Stimulated activated CD8-positive, alpha-beta memory T cell treated with anti-CD3 and anti-CD28 coated beads, Interleukin-15, amount 100 ng/mL, for 4 hours (primary cell): ENCODE measurements at places on chromosomes 12 and 14.

- DNase-seq, result no peak
Measured at GRCh38 chr12:119594772-119595445, 1.3 kb downstream of the TMEM233 start.

GRCh38 chr14:67623114-67623513, 3.4 kb downstream of the ARG2 start:
- DNase-seq, result no peak

DNA sequence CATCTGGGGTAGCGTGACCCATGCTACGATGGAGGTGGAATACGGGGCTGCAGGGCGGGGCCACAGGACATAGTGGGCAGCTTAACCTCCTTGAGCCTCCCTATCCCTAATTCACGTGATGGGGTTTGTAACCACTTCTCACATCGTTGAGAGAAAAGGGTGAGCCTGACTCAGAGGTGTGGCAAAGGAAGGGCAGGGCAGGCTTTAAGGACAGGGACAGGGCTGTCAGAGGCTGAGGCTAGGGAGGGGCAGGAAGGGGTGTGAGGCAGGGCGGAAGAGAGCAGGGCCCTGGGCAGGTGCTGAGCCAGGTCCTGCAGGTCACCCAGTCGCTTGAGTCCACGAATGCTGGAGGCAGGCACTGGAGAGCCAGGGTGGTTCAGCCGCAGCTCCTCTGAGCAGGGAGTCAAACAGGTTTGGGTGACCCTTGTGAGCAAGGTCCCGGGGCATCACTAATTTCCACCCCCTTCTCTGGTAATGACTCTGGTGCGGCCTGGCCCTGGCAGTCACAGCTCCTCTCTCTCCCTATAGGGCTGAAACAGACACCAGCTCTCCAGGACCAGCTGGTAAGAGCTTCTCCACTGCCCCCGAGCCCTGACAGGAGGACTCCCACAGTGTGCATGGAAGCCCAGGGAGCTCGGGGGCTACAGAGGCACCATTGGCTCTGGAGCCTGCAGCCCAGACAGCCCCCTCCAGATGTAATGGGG, 7.5 kb upstream of the AQP2 start:
- DNase-seq, result no peak

DNA sequence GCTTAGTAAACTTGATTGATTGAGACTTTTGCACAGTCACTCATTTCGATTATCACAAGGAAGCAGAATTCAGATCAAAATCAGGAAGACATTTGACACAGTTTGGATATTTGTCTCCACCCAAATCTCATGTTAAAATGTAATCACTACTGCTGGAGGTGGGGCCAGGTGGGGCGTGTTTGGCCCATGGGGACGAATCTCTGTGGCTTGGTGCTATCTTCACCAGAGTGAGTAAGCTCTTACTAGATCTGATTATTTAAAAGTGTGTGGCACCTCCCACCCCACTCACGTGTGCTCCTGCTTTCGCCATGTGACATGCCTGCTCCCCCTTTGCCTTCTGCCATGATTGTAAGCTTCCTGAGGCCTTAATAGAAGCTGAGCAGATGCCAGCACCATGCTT, 291.4 kb downstream of the PCNX1 start:
- DNase-seq, result no peak

GRCh38 chr12:65649126-65649525, 175.2 kb upstream of the HMGA2 start:
- DNase-seq, result no peak

- no peak for DNase-seq
Measured at GRCh38 chr12:29043069-29043468, 106.0 kb upstream of the FAR2 start.

GRCh38 chr12:93176165-93176564, 201.6 kb upstream of the NUDT4 start:
- DNase-seq, result no peak

- no peak for DNase-seq
Measured at GRCh38 chr12:52090291-52090690, 10.8 kb downstream of the SMIM41 start.

DNA sequence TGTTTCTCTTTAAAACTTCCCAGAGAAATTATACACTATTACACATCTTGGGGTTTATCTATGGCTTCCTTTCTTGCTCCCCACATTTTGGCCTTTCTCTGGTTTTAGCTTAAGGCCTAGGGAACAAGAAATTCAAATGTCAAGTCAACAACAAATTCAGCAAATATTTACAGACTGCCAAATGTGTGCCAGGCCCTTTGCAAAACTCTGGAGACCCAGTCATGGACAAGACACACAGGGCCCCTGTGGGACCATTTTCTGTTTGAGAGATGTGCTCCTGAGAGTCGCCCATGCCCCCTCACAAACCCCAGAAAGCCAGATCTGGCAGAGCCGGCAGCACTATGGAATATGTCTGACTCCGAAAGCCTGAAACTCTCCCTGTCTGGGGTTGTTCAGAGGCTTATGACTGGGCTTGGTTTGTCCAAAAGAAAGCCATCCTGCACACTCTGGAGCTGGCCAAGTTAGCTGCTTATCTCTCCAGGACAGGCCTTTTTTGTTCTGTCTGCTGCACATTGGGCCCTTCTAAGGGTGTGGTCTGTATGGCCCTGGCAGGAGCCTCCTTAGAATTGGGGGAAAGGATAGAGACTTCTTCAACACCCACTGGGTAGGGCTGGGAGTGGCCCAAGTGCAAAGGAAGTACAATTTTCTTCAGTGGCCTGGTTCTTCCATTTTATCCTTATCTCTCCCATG, 1.1 kb upstream of the KRT3 start:
- no peak for DNase-seq

DNA sequence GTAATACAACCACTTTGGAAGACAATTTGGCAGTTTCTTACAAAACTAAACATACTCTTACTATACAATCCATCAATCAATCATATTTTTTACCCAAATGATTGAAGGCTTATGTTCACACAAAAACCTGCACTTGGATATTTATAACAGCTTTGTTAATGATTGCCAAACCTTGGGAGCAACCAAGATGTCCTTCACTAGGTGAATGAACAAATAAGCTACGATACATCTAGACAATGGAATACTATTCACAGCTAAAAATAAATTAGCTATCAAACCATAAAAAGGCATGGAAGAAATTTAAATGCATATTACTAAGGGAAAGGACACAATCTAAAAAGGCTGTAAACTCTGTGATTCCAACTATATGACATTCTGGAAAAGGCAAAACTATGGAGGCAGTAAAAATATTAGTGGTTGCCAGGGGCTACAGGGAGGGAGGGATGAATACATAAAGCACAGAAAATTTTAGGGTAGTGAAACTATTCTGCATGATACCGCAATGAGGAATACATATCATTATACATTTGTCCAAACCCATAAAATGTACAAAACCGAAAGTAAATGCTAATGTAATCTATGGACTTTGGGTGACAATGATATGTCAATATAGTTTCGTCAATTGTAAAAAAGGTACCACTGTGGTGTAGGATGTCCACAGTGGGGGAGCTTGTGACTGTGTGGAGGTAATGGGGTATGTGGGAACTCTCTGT, 70.5 kb downstream of the GPR65 start:
- DNase-seq, result no peak

- no peak for DNase-seq
Measured at GRCh38 chr14:64952598-64953309, 10.2 kb upstream of the GPX2 start.
